ENCODE measurements at places on chromosomes 3 and 15.
A peak's percentile ranks its signal among the peaks of the same experiment; 100 is the strongest.

- no peak for DNase-seq
Measured at GRCh38 chr3:69959581-69959980, 40.0 kb upstream of the SAMMSON start.

DNA sequence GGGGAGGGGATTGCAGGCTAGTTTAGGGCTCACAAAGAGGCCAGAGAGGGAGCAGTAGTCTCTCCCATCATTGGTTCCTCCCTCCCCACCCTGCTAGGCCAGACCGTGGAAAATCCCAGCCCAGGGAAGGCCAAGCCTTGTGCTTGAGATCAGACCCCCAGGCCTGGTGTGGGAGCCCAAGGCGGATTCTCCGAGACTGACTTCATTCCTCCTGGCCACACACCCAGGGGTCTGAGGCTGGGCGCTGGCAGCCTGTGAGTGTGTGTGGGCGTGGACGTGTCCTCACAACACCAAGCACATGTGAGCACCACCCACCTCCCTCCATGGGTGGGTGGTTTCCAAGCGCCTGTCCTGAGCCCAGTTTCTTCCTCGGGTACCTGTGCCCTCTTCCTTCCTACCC lies 4.1 kb downstream of the LOXL1 start:
- no peak for DNase-seq

GRCh38 chr3:5426094-5426883 lies 238.8 kb downstream of the EDEM1 start:
- peak; percentile 76 for DNase-seq

GRCh38 chr3:148884261-148884660 lies 19.2 kb downstream of the CPA3 start:
- no peak for DNase-seq

DNA sequence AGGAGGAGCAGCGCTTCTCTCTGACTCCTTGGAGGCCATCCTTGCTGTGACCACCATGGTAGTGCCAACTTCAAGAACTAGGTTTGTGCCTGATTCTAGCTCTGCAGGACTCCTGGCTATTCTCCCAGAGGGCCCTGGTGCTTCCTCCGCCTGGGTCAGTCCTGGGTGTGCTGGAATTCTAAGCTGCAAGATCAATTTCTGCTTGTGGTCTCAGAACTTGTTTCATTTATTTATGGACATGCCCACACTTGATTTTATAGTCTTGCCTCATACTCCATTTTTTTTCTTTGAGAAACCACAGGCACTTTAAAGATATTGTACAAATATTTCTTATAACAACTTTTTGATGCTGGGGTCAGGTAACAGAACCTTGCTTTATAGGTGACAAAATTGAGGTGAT lies 87.6 kb downstream of the PDCD6IP start:
- no peak for DNase-seq

DNA sequence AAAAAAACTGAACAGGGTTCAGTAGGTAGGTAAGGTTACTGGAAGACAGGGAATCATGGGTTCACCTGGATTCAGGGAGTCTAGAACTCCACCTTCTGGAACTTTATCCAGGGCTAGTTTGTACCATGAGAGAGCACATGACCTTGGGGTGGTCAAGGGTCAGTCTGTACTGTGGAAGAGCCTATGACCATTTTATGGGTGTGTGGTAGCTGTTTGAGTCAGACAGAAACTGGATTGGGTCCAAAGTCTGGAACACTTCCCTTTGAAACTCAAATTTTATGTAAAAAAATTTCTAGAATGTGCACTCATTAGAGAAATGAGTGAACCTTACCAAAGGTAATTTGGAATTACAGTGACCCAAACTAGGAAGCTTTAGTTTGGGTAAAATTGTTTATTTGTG lies 486.0 kb upstream of the AGTR1 start:
- DNase-seq: no peak

DNA sequence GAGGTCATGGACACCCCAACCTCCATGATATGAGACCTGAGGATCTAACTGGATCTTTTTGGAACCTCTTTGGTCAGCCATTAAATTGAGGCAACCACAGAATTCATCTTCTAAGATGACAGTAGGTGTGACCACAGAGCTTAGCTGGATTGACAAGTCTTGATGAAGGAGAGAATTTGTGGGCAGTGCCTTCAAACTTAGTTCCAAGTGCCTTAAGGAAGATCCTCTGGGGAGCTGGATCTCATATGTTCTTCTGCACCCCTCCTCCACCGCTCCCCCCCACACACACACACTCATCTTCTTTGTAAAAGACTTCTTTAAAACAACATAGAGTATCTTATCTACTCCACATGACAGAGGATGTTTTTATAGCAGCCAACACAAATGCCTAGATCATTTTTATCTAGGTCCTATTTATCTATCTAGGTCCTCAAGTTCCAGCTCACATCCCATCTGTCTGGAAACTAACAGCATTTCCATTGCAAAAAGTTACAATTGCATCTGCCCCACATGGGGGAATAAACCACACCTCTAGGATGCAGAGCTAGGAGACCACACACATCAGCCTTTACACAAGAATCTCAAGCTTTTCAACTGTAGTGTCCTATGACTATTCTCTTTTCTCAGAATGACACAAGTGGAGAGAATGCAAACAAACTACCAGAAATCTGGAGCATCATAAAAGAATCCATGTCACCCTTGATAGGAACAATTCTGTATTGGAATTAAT lies 37.4 kb downstream of the WWTR1 start:
- no peak for DNase-seq

- no peak for DNase-seq
Measured at GRCh38 chr15:75659928-75660645, 12.4 kb downstream of the SNX33 start.

- no peak for DNase-seq
Measured at GRCh38 chr3:177185035-177185574, 12.2 kb downstream of the TBL1XR1 start.

DNA sequence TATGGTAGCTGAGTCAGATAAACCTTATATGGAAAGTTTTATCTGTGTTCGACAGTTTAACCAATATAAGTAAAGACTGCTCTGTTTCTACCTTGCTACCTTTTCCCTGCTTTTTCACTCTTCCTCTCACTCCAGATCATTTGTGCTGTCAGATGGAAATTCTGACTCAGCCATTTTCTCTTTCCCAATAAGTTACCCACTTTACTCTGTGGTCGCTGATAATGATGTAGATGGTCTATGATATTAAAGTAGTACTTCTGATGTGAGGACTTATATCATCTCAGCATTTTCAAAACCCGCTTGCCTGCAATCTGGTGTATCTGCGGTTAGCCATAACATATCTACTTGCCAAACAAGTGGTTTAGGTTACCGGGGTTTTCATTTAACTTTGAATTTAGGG lies 15.0 kb upstream of the UTS2B start:
- DNase-seq: no peak

GRCh38 chr3:193716150-193716549 lies 123.1 kb downstream of the OPA1 start:
- no peak for DNase-seq

GRCh38 chr3:22907161-22907780 lies 295.9 kb upstream of the UBE2E2 start:
- DNase-seq: no peak

DNA sequence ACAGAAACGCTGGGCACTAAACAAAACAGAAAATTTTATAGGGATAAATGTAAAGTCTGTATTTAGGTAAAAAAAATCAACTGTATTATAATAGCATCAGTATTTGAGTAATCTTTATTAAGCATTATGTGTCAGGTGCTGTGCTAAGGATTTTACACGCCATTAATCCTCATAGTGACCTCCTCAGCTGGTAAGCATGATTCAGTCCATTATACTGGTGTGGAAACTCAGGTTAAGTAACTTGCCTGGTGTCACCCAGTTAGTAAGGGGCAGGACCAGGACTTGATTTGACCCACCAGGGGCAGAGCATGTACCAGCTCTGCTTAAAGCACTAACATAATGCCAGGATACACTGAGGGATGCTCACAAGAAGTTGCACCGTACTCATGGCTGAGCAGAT lies 4.8 kb downstream of the MYO5C start:
- DNase-seq: no peak

- no peak for DNase-seq
Measured at GRCh38 chr3:59780209-59780608, 730.4 kb upstream of the CFAP20DC start.

DNA sequence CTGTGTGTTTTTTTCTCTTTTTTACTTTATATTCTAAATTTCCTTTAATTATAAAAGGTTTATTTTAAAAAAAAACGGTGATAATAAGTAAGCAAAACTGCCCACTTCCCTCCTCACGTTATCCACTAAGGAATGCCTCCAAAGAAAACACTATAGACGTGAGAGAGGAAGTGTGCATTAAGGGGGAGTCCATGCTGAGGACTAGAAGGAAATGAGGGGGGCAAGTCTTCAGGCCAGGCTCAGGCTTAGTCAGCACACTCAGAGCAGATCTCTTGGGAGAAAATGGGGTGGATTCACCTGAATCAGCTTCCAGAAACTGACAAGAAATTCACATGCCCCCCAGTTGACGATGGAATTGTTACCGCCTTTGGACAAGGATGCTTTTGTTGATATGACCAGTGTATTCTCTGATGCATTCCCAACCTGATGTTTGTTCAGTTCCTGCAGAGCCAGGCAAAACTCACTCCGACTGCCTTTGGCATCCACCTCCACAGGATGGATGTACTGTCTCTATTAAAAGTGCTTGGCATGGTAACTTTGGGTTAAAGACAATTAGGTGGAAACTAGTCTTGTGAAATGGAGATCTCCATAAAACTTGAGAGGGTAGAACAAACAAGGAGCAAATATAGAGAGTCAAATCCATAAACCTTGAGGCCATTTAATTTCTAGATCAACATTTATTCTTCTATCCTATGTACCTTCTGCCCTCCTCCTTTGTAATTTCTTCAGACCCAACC lies 167.8 kb downstream of the MYRIP start:
- no peak for DNase-seq

- peak; percentile 76 for DNase-seq
Measured at GRCh38 chr15:63156755-63157117, 541 bp downstream of the RPS27L start.

DNA sequence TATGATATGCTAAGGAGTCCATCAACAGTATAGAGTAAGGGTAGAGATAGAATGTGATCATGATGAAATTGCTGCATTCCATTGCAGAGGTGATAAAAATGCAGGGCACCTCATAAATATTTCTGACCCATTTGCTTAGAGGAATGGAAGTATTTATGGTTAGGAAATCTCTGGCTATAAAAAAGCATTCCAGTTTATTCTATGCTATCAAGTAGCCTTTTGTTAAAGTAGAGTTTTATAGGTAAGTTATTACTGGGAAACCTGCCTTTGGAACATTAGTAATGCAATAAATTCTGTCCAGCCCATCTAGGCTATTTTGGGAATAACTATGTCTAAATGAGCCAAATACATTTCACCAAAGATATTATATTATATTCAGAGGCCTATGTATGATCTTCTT lies 19.8 kb upstream of the STRIT1 start:
- DNase-seq: no peak
